Naive thymus-derived CD8-positive, alpha-beta T cell (primary cell): ENCODE measurements at places on chromosomes 7 and 10. TPM values are rescaled to one million over a fixed set of nuclear protein-coding genes. Genes with fewer than 3 reads are reported as not detected.
A peak's percentile ranks its signal among the peaks of the same experiment; 100 is the strongest.

- H3K27ac ChIP-seq = no peak overlapping the region
- no peak overlapping the region for H3K4me3 ChIP-seq
- H3K36me3 ChIP-seq = no peaks in the 10 kb centered on the region
- no peaks in the 10 kb centered on the region for H3K27me3 ChIP-seq
- DNase-seq = peak; percentile 74
Observed at GRCh38 chr10:128035557-128035973, 90.7 kb downstream of the MKI67 start.

- no peaks in the 10 kb centered on the region for H3K36me3 ChIP-seq
- no peak overlapping the region for H3K4me3 ChIP-seq
- H3K27ac ChIP-seq = no peak overlapping the region
- no peak for DNase-seq
- no peaks in the 10 kb centered on the region for H3K4me1 ChIP-seq
Observed at GRCh38 chr7:146922782-146923181, 806.2 kb downstream of the CNTNAP2 start.

DNA sequence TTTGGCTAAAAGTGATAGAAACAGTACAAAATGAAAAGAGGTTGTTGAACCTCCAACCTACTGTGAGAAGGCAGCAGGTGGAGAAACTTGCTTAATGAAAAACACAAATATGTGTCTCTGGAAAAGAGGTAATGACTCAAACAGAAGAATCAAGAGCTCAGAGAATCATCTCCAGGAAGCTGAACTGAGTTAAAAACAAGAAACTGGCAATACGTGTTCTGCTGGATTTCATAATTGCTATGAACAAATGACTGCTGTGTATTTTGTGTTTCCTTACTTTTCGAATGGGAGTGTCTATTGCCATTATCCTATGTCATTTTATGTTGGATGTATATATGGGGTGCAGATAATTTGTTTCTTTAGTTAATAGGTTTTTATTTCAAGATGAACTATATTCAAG, 401.1 kb downstream of the DGKB start:
- no peak overlapping the region for H3K27ac ChIP-seq
- no peak for DNase-seq
- no peaks in the 10 kb centered on the region for H3K4me1 ChIP-seq
- no peak overlapping the region for H3K4me3 ChIP-seq
- H3K36me3 ChIP-seq = no peaks in the 10 kb centered on the region

GRCh38 chr10:128069351-128070051, 56.7 kb downstream of the MKI67 start:
- peak; percentile 71 for DNase-seq
- no peak overlapping the region for H3K4me3 ChIP-seq
- H3K36me3 ChIP-seq = peaks cover 29% of the 10 kb centered on the region
- H3K4me1 ChIP-seq = peaks cover 44% of the 10 kb centered on the region

DNA sequence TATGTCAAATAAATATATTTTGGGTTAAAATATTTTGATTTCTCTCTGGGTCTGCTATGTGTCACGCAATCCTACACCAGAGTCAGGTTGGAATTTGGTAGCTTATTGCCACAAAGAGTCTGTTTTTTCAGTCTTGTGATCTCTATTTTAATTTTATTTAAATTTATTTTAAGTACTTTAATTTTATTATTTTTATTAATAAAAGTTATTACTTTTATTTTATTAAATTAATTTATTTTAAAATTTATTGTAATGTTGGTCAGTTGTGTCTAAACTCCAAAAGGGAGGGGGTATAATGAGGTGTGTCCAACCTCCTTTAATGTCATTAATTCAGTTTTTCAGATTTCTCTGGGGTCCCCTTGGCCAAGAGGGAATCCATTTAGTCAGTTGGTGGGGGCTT, 42.8 kb upstream of the RAB18 start:
- peaks cover 40% of the 10 kb centered on the region for H3K4me1 ChIP-seq
- no peak for DNase-seq
- H3K4me3 ChIP-seq = no peak overlapping the region

GRCh38 chr10:77913090-77913489, 13.5 kb downstream of the DLG5 start:
- H3K27me3 ChIP-seq = peaks cover 6% of the 10 kb centered on the region
- H3K4me1 ChIP-seq = no peaks in the 10 kb centered on the region
- no peak overlapping the region for H3K4me3 ChIP-seq
- H3K27ac ChIP-seq = no peak overlapping the region
- no peaks in the 10 kb centered on the region for H3K36me3 ChIP-seq

GNAT3 gene
- not detected for polyA plus RNA-seq

SFRP5 gene
- 20.1 TPM for polyA plus RNA-seq

FASTK gene
- 38.8 TPM for polyA plus RNA-seq

INTS1 gene
- polyA plus RNA-seq = 18.5 TPM

UPK3B gene
- not detected for polyA plus RNA-seq

GLCCI1 gene
- polyA plus RNA-seq = 14.7 TPM

ENTPD1 gene
- polyA plus RNA-seq = 0.17 TPM

FOXI2 gene
- not detected for polyA plus RNA-seq
